ENCODE measurements at places on chromosomes 1 and 21. TPM values are rescaled to one million over a fixed set of nuclear protein-coding genes. Genes with fewer than 3 reads are reported as not detected.

- DNase-seq: no peak
These were observed 19.7 kb downstream of the AJAP1 start for GRCh38 chr1:4674117-4674516.

RAB25 gene
- not detected for total RNA-seq

ADAM30 gene
- not detected for total RNA-seq

DNA sequence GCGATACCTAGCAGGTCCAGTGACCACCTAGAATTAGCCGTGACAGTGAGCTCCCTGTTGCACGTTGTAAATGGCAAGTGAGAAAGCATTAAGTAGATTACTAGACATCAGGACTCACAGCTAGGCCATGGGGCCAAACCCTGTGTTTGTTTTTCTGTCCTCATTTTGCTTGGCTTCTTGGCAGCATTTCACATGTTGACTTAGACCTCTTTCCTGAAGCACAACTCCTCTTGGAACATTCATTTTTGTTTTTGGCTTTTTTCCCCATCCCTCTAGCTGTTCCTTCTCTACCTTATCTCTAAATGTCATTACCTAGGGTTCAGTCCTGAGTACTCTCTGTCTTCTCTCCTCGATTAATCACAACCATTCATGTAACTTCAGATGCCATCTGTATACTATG, 16.9 kb upstream of the PTPN14 start:
- no peak for DNase-seq

C1orf94 gene
- total RNA-seq: not detected

DNA sequence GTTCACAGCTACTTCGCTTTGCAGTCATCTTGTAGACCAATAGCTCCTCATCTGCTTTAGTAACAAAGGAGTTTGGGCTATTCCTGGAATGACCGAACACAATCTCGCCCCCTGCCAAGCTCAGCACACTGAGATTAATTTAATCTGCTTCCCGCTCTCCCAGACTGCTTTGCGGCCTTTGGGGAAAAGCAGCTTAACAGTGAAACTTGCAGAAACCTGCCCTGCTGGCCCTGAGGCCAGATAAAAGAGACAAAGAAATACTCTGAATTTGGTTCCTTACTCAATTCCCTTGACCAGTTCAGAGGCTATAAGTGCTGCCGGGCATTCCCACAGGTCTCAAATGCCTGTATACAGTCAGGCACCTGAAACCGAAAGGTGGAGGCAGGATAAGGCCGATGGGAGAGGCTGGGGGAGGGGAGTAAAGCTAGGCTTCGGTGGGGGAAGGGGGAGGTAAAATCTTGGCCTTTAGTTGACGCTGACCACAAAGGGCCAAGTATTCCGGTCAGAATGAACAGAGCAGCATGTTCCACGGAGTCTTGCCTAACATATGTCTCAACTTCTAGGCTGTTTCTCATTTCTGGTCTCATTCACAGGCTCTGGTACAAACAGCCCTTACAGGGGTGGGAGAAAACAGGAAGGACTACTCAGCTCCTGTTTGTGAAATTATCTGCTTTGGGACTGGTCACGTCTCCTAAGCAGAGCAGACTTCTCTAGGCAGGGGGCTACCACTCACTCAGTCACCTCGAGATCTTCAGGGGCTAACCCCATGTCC, 17.7 kb upstream of the A3GALT2 start:
- no peak for DNase-seq

DNA sequence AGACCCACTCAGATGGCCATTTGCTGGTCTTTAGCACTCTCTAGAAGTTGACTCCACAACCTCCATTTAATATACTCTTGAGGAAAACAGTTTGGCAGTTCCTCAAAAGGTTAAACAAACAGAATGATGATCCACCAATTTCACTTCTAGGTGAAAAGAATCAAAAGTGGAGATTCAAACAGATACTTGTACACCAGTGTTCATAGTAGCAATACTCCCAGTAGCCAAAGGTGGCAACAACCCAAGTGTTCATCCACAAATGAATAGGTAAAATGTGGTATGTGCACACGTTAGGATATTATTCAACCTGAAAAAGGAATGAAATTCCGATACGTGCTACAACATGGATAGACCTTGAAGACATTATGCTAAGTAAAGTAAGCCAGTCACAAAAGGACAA, 6.3 kb downstream of the PRCC start:
- no peak for DNase-seq

- DNase-seq: no peak
These were observed 41.8 kb upstream of the USP25 start for GRCh38 chr21:15688016-15688415.

DNA sequence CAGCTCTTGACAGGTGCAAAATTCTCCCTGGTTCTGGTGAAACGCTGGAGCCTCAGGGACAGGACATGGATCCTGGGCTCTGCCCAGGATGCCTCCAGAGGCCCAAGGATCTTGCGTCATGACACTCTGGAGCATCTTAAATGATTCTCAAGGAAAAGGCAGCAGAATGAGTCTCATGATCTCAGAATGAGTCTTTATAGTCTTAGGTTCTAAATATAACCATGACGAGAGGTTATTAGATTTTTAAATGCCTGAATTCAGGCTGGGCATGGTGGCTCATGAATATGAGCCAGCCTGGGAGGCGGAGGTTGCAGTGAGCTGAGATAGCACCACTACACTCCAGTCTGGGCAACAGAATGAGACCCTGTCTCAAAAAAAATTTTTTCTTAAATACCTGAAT, 55.5 kb downstream of the ECE1 start:
- no peak for DNase-seq

GRCh38 chr1:111769517-111770146, 13.9 kb downstream of the DDX20 start:
- no peak for DNase-seq

TNFRSF9 gene
- total RNA-seq: not detected

- no peak for DNase-seq
These were observed 25.2 kb upstream of the KIF26B start for GRCh38 chr1:245129319-245130240.

- DNase-seq: no peak
These were observed 205.7 kb upstream of the PTBP2 start for GRCh38 chr1:96515925-96516324.

DNA sequence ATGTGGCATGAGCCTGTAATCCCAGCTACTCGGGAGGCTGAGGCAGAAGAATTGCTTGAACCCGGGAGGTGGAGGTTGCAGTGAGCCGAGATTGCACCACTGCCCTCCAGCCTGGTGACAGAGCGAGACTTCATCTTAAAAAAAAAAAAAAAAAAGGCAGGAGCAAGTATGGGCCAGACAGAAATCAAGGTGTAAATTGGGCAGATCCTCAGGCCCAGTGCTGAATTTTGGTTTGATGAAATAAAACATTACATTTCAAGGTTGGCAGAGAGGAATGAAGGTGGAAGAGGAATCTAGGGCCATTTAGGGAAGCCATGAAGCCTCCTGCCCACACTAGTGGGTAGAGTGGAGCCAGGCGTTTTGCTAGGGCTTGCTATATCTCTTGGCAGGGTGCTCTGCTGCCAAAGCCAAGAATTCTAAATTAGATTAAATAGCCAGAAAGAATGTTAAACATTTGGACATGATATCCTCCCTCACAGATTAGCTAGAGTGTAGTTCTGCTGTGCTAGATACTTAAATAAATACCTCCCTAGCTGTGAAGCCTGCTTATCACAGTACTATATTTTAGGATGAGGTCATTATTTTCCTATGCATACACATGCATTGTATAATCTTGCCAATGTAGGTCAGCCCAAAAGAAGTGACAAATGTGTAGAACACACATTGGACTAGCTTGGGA, 16.6 kb upstream of the LGALS8 start:
- DNase-seq: no peak

CYP4B1 gene
- total RNA-seq: not detected

DNA sequence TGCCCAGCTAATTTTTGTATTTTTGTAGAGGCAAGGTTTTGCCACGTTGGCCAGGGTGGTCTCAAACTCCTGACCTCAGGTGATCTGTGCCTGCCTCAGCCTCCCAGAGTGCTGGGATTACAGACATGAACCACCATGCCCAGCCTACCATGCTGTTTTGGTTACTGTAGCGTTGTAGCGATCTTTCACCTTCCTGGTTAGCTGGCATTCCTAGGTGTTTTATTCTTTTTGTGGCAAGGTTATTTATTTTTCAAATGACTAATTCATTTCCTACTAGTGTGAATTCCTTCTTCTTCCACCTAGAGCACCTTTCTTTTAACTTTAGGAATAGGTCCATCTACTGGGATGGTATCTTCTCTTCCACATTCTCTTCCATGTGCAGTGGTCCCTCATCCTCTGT, 29.3 kb downstream of the TMEM200B start:
- no peak for DNase-seq

- no peak for DNase-seq
These were observed 11.5 kb upstream of the SLC2A7 start for GRCh38 chr1:9037476-9038337.

SERTAD4 gene
- 47.2 TPM for total RNA-seq

DNA sequence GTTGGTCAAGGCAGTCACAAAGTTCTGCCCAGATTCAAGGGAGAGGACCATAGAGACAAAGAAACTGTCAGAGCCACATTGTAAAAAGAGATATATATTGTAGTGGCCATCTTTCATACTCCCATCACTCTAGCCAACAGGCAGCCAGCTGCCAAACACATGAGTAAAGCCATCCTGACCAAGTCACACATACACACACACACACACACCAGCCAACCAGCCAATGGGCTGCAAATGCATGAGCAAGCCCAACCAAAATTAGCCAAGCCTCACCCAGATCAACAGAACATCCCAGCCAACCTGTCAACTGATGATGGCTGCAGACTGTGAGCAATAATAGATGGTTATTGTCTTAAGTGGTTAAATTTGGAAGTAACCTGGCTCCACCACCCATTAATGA, 120.7 kb downstream of the SEC16B start:
- no peak for DNase-seq

RPS8 gene
- total RNA-seq: 1,690 TPM

OR14K1 gene
- not detected for total RNA-seq

PTGFRN gene
- 51.1 TPM for total RNA-seq
